ENCODE measurements at places on chromosomes 16 and 17.

GRCh38 chr17:7684851-7685532, 2.3 kb downstream of the TP53 start:
- DNase-seq: no peak

- DNase-seq: no peak
Measured at GRCh38 chr17:78915872-78916632, 9.1 kb downstream of the TIMP2 start.

DNA sequence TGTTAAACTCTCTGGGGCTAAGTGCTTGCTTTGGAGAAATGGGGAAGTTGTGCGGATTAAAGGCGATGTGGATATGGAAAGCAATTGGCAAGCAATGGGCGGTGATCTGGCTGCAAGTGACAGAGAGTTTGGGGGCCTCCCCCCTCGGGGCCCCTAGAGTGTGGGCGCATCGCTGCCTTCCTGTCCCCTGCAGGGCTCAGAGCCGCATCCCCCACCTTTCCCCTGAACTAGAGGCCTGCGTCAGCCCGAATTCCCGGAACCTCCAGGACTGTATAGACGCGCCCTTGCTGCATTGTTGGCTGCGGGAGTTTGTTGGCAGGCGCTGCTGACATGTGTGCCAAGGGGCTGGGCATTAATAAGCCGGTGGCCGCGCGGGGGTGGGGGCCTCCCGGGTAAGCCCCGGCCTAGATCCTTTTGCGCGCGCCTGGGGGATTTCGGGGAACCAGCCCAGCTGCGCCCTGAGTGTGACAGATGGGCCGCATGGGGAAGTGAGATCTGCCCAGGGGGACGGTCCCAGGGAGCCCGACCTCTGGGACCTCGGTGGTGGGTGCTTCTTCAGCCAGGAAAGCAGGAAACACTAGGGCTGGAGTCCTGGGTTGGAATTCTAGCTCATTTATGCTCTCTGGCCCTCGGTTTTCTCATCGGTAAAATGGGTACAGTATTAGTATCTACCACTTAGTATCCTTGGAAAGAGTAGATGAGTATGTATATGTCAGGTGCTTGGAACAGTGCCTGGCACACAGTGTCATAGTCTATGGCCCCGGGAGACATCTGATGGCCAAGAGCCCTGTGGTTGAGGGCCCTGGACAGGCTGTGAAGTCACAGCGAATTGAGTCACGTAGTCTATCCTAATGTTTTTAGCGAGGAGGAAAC, 1.0 kb downstream of the EEF2K start:
- no peak for DNase-seq

DNA sequence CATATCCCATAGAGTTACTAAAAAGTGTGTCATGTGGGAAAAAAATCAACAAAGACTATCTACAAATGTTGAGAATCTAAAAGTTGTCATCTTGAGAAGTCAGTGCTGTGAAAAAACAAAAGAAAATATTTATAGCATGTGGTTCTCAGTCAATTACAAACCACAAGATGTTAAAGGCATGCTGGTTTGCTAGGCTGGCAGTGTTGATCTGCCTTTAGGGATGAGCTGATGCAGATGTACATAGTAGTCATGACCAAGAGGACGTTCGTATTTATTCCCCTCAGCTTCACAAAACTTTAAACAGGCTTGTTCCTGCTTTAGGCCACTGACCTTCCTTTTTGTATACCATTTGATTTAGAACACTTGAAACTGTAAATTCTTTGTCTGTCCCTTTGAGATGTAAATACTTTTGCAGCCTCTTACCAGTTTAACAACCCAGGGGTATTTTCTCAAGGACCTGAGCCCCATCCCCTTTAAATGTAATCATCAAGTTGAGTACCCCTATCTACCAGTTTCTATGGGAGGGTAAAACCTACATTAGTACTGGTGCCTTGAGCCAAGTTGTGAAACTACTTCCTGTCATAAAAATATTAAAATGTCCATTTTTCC, 446.6 kb downstream of the KCNJ18 start:
- DNase-seq: no peak

- DNase-seq: no peak
Measured at GRCh38 chr16:11253009-11253994, 2.7 kb downstream of the SOCS1 start.

- no peak for DNase-seq
Measured at GRCh38 chr17:17021194-17021863, 20.9 kb upstream of the MPRIP start.

DNA sequence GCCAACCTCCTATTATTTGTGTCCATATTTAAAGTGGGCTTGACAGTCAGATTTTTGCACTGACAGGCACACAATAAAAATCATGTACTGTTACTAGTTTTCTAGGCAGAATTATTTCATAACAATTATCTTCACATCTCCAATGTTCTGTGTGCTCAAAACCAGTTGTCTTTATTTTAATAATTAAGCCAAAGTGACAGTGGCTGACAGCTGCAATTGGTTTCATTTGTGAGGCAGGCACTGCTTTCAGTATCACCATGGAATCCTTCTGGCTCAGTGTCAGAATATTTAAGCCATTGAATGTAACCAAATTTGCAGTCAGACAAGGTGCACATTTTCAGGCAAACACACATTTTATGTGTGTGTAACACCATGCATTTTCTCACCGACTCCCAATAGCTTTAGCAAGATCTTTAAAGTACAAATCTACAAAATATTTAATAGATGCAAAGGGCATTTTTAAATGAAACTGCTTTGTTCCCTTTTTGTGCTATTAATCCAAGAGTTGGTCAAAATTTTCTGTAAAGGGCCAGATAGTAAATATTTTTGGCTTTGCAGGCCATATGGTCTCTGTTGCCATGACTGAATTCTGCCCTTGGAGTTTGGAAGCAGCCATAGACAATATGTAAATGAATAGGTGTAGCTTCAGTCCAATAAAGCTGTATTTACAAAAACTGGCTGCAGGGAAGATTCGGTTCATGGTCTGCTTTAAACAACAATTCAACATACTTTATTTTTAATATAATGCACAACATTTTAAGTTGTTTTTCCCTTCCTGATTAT, 486.0 kb downstream of the KCNJ2 start:
- DNase-seq: no peak

DNA sequence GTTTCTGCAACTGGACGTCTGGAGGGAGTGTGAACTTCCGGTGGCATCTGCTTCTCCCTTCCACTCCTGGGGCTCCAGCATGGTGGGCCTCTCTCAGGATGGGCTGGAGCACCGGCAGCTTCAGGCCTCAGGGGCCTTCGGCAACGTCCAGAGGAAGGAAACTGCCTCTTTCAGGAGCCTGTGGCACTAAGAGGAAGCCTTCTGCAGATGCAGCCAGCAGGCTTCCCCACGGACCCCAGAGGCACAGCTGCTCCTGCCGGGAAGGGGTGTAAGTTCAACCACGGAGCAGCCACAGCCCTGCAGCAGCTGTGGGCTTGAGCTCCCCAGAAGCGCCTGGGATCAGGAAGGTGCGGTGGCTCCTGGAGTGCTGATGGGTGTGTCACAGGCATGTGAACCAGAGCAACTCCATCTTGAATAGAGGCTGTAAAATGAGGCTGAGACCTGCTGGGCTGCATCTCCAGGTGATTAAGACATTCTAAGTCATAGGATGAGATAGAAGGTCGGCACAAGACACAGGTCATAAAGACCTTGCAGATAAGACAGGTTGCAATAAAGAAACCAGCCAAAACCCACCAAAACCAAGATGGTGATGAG, 50.8 kb upstream of the KLHDC4 start:
- no peak for DNase-seq

DNA sequence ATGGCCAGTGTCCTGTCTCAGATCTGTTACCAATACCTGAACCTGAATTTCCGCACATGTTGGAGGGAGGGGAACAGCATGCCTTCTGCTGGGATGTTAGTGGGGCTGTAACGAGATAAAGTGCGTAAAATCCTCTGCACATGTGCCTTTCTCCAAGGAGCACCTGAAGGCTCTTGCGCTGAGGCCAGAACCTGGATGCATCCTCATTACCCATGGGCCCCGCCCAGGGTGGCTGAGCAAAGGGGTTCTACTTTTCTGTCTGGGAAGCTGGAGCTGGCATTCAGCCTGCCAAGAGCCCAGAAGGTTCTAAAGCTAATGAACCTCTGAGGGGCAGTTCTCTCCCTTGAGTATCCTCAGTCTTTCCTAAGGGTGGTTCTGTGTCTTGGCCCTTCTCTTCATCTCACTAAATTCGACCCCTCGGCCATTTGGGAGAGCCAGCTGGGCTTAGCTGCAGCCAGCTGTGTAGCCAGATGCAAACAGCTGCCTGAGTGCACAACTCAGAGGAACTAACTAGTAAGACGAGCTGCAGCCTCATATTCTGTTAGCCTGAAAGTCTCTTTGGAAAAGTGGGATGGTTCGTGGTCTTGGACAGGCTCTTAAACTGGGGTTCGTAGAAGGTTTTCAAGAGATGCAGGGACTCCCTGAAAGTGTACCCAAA, 2.5 kb downstream of the ITGA3 start:
- no peak for DNase-seq
